ENCODE measurements at places on chromosomes 1 and 21.
A peak's percentile ranks its signal among the peaks of the same experiment; 100 is the strongest.

DNA sequence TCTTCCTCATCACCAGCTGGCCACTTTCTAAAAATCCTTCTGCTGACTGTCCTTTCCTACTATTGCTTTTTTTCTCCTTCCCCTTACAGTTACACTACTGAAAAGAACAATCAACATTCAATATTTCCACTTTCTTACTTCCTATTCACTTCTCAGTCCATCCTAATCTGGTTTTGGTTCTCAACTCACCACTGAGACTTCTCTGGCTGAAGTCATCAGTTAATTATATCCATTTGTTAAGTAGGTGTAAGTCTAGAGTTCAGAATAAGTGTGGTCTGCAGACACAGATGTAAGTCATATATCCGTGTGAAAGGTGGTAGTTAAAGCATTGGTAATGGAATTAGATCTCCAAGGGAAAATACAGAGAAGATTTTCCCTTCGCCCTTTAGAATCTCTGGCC, 21.4 kb downstream of the PEA15 start:
- no peak for DNase-seq

DNA sequence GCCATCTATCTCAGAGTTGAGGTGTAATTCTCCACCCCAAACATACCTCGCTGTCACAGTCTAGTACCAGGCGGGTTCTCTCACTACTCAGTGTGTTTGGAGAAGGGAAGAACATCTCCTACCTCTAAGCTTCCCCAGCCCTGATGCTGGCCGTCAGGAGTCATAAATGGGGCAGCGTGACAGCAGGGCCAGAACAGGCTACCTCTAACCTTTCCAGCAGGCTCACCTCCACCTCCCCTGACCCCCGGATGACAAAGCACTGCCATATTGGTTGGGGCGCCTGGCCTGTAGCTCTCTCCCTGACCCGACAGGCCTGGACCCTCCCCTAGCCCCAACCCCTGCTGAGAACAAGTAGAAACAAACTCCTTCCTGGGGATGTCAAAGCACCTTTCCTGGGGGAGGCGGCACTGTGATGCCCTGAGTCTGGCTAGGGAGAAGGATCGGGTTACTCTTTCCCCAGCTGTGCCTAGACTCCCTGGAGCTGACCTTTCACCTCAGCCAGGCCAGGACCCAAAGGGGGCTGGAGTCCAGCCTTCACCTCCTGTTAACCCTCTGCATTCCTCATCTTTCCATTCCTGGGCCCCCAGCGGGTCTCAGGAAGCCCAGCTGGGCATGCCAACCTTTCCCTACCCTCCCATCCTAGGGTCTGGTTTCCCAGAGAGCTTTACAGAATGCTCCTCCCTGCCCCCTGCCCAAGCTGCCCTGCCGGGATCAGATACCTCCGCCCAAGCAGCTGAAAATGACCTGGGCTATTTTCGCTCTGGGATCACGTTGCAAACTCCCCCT, 34.2 kb downstream of the AHDC1 start:
- no peak for DNase-seq

GRCh38 chr1:185735701-185736064, 1.5 kb downstream of the HMCN1 start:
- DNase-seq, result no peak

DNA sequence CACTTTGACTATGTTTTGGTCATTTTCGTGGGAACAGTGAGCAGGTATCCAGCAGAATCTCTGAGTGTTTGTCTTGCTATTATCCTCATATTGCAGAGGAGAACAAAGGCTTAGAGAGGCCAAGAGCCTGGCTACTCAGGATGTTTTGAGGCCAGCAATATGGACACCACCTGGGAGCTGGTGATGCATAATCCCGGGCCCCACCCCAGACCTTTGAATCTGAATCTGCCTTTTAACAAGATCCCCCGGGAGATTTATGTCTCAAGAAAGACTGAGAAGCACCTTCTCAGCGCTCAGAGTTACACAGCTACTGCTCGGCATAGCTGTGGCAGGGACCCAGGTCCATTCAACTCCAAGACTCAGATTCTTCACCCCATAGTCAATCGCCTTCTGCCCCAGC, 72.8 kb downstream of the PTPRU start:
- no peak for DNase-seq

- no peak for DNase-seq
Measured at GRCh38 chr1:32100807-32101708, 6.8 kb upstream of the KPNA6 start.

DNA sequence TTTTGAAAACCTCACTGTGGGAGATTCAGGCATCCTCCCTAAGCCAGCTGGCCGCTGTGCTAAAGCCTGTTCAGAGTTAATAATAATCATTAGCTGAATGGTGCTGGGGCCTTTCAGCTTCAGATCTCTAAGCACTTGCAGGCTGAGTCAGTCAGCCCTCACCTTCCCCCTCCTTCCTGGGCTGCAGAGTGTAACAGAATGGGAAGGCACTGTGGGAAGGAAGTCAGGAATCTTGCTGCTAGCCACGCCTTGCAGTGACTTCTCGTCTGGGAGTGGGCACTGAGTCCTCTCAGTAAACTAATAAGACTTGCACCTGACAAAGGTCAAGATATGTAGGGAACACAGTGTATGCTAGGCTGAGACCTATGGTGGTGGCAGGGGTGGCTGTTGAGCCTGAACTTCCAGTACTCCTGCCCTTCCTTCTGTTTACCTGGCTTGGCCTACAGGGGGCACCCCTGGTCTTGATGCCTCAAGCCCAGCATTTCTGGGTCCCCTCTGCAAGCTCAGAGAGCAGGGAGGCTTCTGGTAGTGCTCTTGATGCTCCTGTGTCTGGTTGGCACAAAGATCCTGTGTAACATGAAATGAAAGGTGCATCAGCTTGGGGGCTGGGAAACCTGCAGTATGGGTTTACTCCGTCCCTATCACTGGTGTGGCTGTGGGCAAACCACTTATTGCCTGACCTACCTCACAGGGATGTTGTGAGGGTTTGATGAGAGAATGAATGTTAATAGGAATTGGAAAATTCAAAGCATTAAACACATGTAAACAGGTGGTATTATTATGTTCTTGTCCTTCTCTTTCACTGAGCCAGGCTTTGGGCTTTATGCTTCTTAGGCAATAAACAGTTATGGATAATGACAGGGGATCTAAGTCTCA, 6.0 kb downstream of the CYB561D1 start:
- DNase-seq, result peak; percentile 81

DNA sequence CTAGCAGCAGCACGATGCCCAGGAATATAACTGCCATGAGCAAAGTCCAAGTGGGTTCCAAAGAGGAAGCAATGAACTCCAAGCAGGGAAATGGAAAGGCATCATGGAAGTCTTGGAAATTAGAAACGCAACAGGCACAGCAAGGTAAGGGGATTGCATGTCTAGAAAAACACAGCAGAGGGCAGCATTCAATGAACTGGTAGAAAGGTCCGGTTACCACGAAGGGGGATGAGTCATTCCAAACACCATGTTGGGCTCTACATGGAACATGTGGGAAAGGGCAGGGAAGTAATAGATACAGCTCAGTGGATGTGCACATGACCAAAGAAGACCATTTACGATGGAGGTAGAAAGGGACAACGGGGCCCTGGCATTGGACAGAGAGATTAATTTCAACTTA, 36.4 kb downstream of the RXRG start:
- DNase-seq, result peak; percentile 51

- DNase-seq, result no peak
Measured at GRCh38 chr1:178953538-178954324, 72.0 kb upstream of the FAM20B start.

DNA sequence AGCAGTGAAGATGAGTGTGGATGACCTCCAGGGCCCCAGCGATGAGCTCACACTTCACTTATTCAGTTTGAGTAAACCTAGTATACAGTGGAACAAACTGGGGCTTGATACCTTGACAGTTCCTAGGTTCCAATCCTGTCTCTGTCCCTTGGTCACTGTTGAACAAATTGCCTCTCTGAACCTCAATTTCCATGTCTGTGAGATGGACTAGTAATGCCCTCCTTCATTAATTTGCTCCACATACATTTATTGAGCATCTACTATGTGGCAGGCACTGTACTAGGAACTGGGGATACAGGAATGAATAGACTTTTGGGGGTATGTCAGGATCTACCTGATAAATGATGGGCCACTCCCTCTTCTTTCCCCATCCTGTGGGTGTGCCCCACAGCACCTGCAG, 57.3 kb downstream of the SDC3 start:
- no peak for DNase-seq

GRCh38 chr1:5150191-5150590, 495.8 kb downstream of the AJAP1 start:
- no peak for DNase-seq

DNA sequence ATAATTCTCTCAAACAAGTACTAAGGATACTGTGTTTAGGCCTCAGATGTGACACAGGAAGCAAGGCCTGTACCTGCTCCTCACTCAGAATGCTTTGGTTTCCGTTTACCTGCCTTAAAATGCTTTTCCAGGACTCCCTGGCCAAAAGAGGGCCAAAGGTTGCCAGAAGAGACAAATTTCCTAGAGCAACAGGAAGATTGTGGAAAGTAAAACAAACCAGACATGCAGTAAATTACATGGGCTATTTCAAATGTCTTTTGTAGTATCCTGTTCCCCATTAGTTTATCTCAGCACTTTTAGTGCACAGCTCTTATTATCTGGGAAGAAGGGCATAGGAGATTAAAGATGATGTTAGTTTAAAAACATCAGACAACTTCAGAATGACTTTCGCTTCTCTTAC, 280.0 kb downstream of the NFIA start:
- no peak for DNase-seq

DNA sequence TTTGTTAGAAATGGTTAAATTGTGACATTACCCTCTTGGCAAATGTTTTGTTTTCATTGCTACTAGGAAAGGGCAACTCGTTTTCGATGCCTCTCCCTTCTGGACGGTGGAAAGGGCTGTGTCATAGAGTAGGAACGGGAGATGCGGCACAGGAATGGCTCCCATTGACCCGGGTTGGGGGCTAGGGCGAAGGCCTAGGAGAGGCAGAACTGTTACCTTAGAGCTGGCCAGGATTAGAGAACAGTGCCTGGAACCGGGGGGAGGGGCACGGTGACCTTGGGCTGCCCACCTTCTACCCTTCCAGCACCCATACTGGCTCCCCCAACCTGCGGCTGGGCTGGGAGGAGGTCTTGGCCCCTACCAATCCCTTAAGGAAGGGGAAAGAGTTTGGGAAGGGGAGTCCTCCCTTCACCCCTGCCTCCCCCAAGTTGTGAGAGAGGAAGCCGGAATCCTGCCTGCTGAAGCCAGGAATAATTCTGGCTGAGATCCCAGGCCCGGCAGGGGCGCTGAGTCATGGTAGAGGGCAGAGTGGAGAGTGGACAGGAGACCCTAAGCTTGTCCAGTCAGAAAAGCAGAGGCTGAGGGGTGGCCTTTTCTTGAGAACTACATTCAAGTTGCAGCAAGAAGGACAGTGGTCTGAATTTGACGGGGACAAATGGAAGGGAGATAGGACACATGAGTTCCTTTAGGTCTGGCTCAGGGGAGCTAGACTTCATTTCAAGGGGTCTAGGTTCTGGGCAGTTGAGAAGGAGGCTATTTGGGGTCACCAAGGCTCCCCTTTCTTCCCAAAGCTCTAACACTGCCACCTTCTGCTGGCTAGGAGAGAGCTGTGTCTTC, 8.2 kb downstream of the LMNA start:
- DNase-seq, result no peak

Measured in NB4 (cell line).